Stimulated activated CD4-positive, alpha-beta T cell treated with anti-CD3 and anti-CD28 coated beads, Interleukin-2, amount 100 ng/mL, for 48 hours (primary cell): ENCODE measurements at places on chromosomes 2 and 18.

- no peak for DNase-seq
These were observed 231.5 kb downstream of the PRKCE start for GRCh38 chr2:45882707-45883602.

DNA sequence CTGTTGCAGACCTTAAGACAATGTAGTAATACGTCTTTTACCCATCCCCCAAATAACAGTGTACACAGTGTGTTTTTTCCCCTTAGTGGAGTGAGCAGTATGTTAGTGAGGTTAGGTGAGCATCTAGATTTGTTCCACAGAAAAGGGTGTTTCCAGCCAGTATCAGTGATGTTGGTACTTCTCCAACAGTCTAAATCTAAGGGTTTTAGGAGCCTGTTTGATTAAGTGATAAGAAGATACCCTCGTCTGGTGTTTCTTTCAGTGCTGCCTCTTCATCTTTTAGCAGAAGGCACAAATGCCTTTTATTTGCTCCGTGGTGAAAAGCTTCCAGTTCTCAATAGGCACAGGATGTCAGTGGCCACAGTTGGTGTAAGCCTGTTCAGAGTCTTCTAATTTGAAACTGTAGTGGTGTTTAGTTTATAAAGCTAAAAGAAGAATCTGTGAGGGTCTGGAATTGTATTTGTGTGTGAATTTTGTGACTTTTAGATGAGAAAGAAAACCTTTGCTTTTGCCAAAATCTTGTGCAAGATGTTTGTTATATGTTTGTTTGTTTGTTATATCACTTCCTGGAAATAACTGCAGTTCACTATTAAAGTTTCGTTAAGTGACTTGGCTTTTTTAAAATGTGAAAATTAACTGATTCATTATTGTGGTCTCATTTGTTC, 71.2 kb downstream of the MAP4K4 start:
- DNase-seq: no peak

- DNase-seq: no peak
These were observed 1887.8 kb upstream of the CELF4 start for GRCh38 chr18:39453356-39453755.

DNA sequence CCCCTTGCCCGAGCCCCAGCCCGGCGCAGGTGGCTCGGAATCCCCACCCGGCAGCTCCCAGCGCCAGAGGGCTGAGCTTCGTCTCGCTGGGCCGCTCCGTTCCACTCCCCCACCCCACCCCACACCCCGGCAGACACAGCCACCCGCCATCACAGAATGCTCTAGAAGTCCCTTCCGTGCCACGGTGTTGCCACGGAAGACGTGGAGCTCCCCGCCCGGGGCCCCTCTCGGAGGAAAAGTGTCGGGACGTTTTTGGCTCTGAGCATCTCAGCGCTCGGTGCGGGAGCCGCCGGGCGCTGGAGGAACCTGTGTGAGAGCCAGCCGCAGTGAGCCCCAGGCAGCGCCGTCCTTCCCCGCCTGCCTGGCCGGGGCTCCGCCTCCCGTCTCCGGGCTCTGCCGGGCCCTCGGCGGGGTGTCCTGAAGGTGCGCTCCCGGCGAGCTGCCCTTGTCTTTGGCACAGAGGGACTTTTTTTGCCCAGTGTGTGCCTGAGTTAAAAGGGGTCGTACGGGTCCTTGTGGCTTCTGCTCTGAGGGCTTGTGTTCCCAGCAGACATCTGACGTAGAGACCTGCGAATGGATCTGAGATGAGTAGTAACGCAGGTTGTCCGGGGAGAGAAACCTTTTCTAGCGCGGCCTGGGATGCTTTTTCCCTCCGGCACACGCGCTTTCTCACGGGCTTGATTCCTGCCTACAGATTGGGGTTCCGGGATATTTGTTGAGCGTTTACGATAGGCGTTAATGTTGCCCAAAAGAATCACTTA, 1.8 kb downstream of the ZCCHC2 start:
- DNase-seq: peak; percentile 50

DNA sequence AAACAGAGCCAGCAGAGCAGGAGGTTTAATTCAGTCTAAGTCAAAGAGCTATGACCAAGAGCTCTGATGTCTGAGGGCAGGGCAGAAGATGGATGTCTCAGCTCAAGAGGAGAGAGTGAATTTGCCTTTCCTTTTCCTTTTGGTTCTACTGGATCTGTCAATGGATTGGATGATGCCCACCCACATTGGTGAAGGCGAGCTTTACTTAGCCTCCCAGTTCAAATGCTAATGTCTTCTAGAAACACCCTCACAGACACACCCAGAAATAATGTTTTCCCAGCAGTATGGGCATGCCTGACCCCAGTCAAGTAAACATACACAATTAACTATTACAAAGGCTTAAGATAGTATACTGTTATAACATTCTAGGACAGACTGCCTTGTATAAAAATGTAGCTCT, 236.3 kb upstream of the NRXN1 start:
- DNase-seq: no peak

DNA sequence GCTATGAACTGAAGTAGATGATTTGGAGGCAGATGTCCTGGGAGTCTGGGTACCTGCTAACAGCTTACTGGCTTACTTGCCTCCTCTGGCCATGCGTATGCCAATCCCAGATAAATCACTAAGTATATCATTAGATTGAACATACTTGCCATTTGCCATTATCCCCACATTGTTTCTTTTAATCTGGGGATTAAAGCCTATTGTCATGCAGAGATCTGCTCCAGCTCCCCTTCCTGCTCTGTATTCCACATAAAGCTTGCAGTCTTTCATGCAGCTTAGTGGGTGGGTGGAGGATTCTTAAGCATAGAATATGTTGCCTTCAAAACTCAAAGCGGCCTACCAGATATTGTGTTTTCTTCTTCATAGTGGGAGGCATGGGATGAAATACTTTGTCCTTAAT, 311.8 kb upstream of the MMADHC start:
- DNase-seq: no peak

DNA sequence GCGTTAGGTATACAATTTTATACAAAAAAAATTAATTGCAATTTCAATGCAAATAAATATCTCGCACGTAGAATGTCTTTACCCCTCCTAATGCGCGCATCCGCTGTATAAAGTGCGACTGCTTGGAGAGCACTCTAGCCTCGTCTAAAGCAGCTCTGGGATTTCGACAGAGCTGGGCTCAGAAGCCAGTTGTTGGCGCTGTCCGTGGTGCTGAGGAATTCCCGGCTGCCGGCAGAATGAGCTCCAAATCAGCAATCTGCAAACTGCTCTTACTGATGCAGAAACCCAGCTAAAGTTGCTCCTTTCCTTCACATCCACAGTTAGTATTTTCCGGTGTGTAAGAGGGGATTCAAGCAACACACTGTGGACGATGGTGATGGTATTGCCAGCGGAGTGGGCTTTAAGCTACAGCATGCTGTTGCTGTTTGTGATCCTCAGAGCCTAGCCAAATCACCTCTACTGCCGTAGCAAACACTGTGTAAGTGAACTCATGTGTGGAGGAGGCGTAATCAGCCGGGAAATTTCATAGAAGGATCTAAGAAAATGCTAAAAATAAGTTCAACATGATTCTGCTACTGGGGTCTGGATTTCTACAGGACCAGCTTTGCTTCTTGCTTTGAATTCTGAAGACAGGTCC, at the start of gene VWC2L:
Gene VWC2L (plus strand): TSS at position 137 of the 637 bp plus-strand sequence. CDS start 3,140 bp downstream, outside the sequence.
- peak; percentile 4 for DNase-seq

- no peak for DNase-seq
These were observed 39.5 kb upstream of the GMCL1 start for GRCh38 chr2:69789772-69790600.

- no peak for DNase-seq
These were observed 69.7 kb downstream of the PRPF40A start for GRCh38 chr2:152647552-152647951.

DNA sequence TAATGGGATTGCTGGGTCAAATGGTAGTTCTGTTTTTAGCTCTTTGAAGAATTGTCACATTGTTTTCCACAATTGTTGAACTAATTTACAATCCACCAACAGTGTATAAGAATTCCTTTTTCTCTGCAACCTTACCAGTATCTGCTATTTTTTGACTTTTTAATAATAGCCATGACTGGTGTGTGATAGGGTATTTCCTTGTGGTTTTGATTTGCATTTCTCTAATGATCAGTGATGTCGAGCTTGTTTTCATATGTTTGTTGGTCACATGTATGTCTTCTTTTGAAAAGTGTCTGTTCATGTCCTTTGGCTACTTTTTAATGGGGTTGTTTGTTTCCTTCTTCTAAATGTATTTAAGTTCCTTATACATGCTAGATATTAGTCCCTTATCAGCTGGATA, 322.3 kb downstream of the CDH2 start:
- no peak for DNase-seq

DNA sequence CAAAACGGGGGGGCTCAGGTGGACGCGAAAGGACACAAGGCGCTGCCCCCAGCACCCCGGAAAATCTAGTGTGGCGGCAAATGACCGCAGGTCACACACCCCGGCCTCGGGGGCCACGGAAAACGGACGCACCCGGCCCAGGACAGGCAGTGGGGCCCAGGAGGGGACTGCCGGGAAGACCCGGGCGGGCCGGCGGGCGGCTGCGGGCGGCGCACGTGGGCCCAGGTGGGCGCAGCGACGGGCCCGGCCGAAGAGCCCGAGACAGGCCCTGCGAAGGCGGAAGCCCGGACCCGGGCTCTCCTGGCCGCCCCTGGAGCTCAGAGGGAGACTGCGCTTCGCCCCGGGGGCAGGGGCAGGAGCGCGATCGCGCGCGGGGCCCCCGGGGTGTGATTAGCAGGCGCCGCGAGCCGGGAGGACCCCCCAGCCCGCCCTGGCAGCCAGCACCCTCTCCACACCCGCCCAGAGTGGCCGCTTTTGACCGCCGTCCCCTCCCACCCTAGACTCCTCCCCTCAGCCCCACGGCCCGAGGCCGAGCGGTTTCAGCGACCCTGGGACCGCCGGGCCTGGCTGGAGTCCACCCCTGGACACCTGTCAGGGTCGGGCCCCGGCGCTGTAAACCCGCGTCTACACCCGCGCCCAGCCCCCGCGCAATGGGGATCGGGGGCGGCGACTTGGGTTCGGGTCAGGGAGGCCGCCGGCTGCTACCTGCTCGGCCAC, 773 bp downstream of the MBP start:
- no peak for DNase-seq

DNA sequence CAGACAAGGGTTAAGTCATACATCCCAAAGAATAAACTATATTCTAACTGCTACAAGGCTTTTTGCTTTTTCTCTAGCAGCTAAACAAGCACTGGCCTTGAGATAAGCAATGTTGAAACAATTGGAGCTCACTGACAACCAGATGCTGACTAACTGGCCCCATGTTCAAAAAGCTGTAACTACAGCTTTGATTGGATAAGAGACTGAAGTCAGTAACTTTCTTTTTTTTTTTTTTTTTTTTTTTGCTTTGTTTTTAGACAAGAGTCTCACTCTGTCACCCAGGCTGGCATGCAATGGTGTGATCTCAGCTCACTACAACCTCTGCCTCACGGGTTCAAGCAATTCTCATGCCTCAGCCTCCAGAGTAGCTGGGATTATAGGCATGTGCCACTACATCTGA, 45.4 kb upstream of the TMEM163 start:
- DNase-seq: no peak

GRCh38 chr18:23173912-23174311, 38.6 kb downstream of the CABLES1 start:
- DNase-seq: no peak

GRCh38 chr2:20577495-20578235, 73.2 kb downstream of the HS1BP3 start:
- DNase-seq: no peak

GRCh38 chr2:101089419-101089818, 61.8 kb downstream of the TBC1D8 start:
- DNase-seq: no peak

GRCh38 chr2:217753460-217754200, 249.2 kb downstream of the TNS1 start:
- DNase-seq: no peak

DNA sequence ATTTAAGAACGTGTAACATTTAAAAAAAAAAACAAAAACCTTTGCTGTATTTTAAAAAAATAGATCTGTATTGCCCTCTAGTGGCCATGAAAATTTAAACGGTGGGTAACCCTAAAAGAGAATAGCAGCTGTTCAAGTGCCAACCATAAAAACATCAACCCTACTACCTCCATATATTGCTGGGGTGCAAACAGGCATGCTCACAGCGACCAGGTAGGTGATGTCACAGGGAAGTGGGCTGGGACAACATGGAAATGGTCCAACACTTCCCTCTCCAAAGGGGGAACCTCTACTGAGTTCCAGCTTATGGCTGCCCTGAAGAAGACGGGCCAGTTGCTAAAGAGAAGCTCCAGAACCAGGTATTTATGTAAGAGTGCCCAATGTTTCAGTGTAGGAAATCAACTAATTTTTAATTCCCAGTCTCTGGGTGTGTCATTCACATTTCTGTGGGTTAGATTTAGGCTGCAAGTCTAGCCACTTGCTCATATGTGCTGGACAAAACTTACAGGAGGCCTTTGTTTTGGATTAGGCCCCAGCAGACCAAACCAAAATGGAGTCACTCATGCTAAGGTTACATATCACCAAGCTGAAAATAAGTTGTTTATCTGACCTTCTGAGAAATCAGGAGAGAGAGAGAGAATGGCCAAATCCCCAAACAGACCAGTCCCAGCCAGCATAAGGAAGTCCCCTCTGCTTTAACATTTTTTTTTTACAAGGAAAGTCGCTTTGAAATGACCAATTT, 54.5 kb downstream of the SKA1 start:
- peak; percentile 3 for DNase-seq

DNA sequence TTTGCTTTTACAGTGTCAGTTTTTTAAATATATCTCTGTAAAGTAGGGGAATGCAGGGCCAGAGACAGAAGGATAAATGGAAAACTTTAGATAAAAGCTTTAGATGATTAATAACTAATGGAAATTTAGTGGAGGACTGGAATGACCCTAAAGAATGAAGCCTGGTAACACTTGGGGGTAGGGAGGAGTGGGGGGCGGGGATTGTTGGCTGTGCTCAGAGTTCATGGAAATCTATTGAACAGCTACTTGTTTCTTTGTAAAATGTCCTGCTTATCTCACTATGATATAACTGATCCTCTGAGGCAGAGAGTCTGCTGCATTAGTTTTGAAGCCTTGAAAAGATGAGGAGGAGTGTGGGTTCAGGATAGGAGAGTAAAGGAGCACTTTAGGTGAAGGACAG, 90.5 kb downstream of the TMEM185B start:
- DNase-seq: no peak

DNA sequence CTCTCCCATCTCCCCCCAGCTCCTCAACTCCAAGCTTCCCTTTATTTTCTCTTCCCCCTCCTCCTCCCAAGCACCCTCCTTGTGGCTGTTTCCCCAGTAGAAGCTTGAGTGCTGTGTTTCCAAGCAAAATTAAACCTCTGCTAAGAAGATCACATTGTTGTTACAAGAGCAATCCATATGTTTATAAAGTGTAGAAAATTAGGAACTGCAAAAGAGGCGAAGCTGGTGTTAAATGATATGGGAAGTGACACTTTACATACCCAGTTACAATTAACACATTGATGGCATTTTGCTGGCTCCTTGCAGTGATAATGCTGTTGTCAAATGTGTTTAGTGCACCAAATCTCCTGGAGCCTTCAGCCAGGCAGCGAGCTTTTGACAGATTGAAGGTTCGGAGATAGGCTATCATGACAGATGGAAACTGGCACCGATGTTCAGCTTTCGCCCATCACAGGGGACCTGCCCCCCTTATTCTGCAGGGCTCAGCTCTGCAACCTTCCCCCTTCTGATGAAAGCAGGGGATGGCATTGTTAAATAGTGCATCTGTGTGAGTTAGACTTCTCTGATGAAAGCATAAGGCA, 259.8 kb upstream of the ATP5MC3 start:
- DNase-seq: no peak
